ENCODE measurements at places on chromosomes 2 and 18.

DNA sequence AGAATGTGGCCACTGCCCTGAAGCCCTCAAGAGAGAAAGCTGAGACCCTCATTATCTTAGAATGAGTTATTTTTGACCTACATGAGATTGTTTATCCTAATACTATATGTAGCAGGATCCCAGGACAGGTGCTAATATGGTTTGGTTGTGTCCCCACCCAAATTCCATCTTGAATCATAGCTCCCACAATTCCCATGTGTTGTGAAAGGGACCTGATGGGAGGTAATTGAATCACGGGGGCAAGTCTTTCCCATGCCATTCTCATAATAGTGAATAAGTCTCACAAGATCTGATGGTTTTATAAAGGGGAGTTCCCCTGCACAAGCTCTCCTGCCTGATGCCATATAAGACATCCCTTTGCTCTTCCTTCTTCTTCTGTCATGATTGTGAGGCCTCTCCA, 76.8 kb downstream of the CCBE1 start:
- DNase-seq, result no peak

- DNase-seq, result no peak
Observed at GRCh38 chr2:100856732-100857131, 36.8 kb downstream of the NPAS2 start.

DNA sequence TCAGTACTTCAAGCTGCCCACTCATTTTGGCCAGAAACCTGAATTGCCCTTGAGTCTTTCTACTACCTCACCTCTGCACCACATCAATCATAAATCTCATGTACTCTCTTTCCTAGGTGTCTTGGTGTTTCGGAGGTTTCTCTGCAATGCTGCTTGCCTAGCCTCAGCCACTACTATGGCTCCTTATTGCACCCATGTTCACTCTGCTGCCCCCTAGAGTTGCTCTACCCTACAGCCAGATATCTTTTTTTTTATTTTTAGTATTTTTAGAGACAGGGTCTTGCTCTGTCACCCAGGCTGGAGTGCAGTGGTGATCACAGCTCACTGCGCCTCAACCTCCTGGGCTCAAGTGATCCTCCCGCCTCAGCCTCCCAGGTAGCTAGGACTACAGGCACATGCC, 413.0 kb downstream of the PTPRM start:
- no peak for DNase-seq

GRCh38 chr2:12718015-12718671, 1.4 kb downstream of the TRIB2 start:
- DNase-seq, result peak; percentile 9

DNA sequence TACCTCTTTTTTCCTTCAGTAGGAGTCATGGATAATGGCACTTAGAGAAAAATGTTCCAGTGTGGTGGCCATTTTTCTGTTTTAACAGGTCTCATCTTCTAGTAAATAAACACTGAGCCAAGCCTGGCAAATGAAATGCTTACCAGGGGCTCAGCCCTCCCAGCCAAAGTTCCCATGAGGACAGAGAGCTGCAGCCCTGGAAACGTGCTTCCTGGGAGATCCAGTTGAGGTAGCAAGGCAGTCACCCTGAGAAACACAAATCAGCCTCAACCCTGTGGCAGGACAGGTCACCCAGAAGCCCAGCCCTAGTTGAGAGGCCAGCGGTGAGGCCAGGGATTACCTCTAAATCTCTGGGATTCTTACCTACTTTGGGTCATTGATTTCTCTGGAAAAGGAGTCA, 140.1 kb downstream of the LNPK start:
- no peak for DNase-seq

GRCh38 chr18:11106894-11107293, 42.5 kb downstream of the PIEZO2 start:
- no peak for DNase-seq
